ENCODE measurements at places on chromosomes 1 and 21.

DNA sequence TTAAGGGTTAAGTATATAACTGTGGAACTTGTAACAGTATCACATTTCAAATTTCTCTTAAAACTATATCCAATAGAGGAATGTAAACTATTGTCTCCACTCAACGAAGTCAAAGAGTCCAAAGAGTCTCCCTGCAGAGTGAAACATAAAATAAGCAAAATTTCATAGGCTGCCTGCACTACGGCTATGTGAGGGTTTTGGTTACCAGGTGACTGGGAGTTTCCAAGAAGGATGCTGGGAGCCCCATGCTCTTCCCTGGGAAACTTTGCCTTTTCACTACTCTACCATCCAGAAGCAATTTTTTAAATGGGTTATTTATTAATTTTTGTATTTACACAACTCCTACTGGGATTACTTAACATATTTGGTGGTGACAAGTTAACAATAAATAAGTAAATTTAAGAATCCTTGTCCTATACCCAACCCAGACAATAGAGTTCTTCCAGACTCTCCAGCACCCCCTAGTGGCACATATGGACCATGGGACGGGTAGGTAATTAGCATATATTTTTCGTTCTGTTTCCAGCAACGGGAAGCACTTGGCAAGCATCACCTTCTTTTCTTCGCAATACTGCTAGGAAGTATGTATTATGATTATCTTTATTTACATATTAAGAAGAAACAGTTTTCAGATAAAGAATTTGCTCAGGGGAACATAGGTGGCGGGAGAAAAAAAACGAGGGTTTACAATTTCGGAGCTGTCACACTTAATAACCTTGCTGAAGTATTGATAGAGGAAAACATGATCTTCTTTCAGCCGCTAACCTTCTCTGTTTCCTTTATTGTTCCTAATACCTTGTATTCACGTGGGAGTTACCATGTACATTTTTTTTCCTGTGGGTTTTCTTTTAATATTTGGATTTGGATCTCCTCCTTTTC, 3.5 kb downstream of the FMO2 start:
- no peak for DNase-seq

DNA sequence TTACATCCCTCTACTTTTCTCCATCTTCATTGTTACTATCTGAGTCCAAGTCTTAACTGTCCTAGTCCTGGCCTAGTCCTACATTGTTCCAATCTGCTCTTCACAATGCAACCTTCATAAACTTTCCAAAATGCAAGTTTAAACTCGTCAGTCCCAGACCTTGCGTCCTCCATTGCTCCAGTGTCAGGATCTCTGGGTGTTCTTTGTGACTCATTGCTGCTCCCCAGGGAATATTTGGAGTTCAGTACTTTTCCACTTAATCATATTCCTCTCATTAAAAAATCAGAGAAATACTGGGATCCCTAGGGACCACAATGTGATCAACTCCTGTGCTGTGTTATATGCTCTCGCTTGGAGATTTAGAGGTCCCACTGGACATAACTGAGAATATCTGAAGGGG, 18.0 kb upstream of the KPRP start:
- no peak for DNase-seq

DNA sequence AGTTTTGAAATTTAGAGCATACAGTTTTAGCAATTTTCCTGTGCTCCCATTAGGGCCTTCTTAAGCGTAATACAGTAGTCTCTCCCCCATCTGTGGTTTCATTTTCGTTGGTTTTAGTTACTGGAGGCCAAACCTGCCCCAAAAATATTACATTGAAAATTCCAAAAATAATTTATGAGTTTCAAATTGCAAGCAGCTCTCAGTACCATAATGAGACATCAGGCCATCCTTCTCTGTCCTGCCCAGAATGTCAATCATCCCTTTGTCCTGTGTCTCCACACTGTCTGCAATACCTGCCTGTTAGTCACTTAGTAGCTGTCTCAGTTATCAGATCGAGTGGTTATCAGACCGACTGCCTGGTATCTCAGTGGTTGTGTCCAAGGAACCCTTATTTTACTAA, 45.4 kb downstream of the ADSS2 start:
- no peak for DNase-seq

GRCh38 chr1:34199927-34200326, 23.2 kb downstream of the C1orf94 start:
- DNase-seq, result no peak

DNA sequence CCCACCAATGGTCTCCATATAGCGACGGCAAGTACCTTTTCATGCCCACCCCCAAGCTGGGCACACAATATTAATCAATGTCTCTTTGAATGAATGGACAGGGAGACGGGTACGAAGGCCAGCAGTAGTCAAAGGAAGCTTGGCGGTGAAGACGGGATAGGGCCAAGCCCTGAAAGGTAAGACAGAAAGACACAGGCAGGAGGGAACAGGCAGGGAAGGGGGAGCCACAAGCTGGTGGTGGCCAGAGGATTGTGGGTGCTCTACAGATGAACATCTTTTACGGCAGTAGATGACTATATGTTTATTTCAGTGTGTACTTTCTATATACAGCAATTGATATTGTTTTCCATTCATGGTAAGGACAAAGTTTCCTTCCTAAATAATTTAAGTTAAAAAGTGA, 16.3 kb downstream of the CAPZB start:
- DNase-seq, result no peak

DNA sequence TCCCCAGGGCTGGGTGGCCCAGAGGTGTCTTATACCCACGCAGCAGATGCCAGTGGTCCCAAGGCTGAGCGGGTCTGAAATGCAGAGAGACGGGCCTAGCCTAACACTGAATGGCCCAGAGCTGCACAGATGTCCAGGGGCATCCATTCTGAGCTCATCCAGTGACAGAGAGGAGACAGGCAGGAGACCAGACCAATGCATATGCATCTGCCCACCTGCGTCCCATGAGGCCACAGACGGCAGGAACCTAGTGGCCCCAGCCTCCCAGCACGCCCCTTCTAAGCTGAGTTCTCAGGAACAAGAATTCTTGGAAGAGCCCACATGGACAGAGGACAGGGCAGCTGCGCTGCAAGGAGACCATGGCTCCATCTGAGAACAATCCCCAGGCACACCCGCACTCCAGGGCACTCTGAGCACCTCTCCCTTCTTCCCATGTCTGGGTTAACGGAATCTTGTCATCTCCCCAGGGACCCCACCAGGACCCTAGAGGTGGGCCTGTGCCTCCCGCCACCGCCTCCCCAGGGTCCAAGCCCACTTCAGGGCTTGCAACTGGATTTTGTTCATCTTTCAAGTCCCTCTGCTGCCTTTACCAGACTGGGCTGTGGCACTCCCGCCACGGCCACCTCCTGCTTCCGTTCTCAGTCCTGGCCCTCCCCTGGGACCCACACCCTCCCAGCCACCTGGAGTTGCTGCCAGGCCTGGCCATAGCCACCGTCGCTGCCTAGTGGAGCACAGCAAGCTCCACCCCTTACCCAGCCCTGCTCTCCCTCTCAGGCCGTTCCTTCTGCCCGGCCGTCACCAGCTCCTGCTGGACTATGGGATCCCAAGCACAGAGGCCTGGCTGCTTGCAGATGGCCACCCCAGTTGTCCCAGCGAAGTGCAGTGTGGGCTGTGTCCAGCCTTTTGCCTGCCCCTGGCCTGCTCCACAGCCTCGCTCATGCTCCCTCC, 3.3 kb downstream of the WNT3A start:
- no peak for DNase-seq

All from activated T-helper 1 cell treated with Interleukin-2 at 50 U/mL for 16 hours (primary cell).